ENCODE measurements at places on chromosomes 1 and 21. TPM values are rescaled to one million over a fixed set of nuclear protein-coding genes. Genes with fewer than 3 reads are reported as not detected.

- DNase-seq = no peak
Observed at GRCh38 chr1:35184495-35185199, 8.3 kb downstream of the SFPQ start.

DNA sequence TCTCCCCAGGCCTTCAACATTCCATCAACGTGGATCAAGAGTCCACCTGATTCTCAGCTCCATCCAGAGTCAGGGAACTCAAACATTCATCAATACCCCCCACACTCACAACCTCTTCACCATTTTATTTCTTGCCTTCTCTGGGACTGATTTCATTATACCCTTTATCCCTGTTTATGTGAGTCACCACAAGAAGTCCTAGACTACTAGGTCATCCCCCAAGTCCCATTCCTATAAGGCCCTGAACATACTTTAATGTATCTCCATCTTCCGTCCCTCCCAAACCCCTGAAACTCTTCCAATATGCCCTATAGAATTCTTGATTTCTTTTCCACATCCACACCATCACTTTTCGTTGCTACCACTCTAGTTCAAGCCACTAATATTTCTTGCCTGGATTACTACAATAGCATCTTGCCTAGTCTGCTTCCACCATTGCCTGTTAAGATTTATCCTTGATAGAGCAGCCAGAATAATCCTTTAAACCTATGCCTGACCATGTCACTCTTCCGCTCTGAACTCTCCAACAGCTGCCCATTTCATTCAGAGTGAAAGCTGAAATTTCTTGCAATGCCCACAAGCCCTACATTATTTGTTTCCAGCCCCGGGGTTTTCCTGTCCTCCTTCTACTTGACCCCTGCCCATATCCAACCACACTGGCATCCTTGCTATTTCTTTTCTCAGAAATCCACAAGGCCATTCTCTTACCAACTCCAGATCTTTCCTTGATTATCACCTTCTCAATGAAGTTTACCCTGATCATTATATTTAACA lies 9.4 kb upstream of the SAMD13 start:
- no peak for DNase-seq

DNA sequence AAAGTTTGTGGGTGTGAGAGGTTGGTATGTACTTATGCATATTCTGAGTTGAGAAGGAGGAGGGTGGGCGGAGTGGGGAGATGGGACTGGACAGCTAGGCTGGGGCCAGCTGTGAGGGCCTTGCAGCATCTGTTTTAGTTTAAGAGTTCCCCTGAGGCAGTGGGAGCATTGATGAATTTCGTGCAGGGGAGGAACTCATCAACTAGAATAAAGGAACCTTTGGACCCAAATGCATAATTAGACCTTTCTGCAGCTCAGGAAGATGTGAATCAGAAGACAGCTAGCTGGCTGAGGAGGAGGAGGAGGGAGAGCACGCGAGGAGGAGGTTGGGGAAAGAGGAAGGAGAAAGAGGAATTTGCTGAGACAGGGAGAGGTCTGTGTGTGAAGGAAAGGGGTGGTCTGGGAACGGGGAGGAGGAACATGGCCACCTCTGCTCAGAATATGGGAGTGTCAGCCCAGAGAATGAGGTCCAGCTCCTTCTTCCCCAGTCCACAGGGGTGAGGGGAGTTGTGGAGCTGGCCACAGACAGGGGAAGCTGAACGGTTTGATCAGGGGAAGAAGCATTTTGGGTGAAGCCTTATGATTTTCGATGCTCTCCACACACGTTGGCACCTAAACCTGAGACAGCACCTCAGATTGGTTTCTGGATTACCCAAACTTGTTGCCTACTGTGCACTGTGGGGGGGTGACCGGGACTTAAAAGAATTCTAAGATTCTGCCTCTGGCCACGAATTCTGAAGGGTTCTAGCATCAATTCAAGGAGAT lies 27.7 kb downstream of the MYOG start:
- DNase-seq = no peak

DNA sequence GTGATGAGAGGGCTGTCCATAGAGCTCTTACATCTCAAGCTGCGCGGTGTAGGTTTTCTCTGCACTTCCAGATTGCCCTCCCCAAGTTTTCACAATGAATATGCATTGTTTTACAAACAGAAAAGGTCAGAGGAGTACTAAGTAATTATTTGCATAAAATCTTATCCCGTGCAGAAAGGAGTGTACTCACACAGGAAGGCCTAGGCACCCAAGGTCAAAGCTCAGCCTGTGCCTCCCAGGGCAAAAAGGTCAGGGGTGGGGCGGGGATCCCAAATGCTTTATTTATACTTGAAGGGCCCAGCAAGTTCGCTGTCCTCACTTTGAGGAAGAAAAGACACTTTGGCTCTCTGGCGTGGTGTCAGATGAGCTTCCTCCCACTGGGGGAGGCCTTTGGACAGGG lies 10.3 kb upstream of the KCNE1 start:
- no peak for DNase-seq

DNA sequence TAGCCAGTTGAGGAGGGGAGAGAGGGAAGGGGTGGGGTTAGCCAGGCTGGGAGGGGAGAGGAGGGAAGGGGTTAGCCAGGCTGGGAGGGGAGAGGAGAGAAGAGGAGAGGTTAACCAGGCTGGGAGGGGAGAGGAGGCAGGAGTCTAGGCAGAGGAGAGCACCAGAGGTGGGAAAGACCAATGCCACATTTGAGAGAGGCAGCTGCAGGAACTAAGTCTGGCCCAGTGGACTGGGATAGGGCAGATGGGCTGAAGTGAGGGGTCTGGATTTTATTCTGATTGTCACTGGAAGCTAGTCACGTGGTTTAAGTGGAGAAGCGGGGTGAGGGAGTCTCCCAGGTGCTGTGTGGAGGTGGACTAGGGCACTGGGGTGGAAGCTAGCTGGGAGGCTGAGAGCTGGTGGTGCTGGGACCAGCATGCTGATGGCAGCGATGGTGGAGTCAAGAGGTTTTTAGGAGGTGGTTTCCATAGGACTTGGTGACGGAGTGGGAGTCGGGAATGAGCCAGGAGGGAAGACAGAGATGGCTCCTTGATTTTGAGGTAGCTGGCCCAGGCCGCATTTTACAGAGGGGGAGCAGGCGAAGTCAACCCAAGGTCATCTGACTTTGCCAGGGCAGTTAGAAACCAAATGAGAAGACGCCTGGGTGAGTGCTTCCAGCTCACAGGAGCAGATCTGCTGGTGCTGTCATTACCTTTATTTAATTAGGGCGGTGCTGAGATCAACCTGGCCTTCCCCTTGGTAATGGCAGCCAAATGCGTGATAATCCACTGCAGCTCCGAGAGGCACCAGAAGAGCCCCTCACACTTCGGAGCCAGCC lies 42.8 kb downstream of the DISP3 start:
- no peak for DNase-seq

DNA sequence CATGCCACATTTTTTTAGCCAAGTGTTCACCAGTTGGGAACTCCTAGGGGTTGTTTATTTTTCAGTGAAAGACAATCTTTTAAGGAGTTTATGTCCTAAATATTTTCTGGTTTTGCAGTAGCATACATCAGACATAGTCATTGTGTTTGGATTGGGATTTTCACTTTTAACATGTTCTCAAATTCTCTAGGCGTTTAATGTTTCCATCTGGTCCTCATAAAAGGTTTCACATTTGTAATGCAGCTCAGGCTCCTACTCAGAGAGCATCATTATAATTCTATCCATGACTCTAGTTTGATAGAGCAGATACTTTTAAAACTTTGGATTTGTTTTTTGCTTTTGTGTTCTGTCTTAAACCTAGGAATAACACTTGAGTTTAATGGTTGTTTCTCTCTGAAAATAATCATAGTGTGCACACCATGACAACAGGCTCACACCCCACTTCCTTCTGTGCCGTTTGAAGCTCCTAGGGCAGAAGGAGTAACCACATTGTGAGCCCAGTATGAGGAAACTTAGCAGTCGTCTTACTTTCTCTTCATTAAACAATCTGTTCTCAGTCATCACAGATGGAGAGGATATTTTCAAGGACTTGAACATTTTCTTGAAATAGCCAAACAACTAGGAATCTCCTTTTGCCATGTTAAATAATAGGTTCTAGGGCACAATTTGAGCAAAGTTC lies 219.6 kb downstream of the PDE4B start:
- DNase-seq = no peak

DNA sequence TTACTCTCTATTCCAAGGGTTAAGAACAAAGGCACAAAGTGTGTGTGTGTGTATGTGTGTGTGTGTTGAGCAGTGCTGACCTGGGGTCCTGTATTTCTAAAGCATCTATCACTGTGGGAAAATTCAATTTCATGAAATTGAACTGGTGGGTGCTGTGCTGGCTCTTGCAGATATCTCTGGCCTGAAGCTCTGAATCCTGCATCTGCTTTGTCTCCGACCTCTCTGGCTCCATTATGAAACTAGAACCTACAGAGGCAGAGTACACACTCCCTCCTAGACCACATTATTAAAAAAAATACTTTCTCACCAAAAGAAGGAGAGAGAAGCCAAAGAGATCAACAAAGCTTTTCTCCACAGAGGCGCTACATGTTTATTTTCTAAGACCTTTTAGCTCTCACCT lies 88.4 kb upstream of the PDE4B start:
- no peak for DNase-seq

DNA sequence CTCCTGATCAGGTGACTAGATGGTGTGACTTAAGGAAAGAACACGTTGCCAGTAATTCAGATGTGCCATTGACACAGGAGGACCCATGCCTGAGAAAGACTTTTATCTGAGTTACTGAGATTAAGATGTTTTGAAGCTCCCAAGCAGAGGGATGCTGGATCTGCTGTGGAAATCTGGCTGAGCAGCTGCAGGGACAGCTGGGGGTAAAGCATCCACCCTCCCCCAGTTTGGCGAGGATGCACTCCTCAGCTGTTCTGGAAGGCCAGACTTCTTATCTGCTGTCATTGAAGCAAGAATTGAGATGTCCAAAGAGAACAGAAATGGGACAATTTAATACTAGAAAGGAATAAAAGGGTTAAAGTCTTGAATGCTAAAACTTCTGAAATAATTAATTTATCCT lies 25.7 kb downstream of the TTC3 start:
- DNase-seq = no peak

GRCh38 chr1:203427451-203427850 lies 48.2 kb upstream of the PRELP start:
- DNase-seq = no peak

RGS7 gene
- total RNA-seq = 0.40 TPM
